ENCODE measurements at places on chromosomes 5 and 9. TPM values are rescaled to one million over a fixed set of nuclear protein-coding genes. Genes with fewer than 3 reads are reported as not detected.
A peak's percentile ranks its signal among the peaks of the same experiment; 100 is the strongest.

DNA sequence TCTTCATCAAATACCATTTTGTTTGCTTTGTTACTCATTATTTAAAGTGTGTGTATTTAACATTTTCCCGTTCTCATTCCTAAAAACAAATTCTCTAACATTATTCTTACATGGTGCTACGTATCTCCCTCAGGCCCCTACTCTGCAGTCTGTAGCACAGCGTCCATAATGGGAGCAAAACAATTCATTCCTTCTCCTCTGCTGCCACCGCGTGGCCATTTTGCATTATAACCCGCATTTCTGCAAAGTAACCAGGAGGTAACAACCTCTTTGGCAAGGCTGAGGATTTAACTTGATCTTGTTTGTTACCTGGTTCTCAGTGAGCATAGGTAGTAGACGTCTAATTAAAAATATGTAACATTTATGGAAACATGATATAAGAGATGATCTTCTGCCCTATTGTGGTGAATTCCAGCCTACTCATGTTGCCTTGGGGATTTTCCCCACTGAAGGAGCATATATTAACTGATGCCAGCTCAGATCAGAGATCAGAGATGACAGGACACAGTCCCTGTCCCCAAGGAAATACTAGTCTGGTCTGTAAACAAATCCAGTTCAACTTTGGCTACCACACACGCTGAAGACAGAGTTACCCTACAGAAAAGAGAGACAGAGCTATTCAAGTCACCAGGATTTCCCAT, 10.5 kb downstream of the OR1K1 start:
- no peaks in the 10 kb centered on the region for H3K27me3 ChIP-seq
- H3K4me3 ChIP-seq = no peak overlapping the region
- no peaks in the 10 kb centered on the region for H3K4me1 ChIP-seq
- no peaks in the 10 kb centered on the region for H3K36me3 ChIP-seq
- H3K27ac ChIP-seq = no peak overlapping the region

DNA sequence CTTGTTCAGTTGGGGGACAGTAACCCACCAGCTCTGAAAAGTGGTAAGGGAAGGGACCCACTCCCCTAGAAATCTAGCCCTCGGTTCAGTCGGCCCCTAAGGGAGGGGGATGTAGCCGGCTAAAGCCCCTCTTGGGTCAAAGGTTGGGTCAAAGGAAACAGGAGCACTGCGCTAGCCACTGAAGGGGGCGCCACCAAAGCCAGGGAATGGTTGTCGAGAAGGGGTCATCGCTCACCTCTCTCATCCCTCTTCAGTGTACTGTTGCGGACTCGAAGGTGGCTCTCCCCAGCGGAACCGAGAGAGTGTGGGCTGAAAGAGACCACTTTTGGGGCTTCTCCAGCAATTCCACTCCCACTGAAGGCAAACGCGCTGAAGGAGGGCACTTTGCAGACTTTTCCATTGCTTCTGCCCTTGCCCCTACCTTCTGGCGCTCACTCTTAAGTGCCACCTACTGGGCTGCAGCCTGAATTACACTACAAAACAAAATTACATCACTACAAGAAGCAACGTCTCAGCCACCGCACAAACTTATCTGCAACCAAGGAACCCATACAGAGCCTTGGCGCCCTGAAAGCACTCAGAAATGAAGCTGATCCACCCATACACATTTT, 396.9 kb downstream of the PDE4D start:
- peaks cover 11% of the 10 kb centered on the region for H3K36me3 ChIP-seq
- H3K27me3 ChIP-seq = no peaks in the 10 kb centered on the region
- DNase-seq = no peak

Gene PCDHA13
- 5.1 TPM for total RNA-seq

DNA sequence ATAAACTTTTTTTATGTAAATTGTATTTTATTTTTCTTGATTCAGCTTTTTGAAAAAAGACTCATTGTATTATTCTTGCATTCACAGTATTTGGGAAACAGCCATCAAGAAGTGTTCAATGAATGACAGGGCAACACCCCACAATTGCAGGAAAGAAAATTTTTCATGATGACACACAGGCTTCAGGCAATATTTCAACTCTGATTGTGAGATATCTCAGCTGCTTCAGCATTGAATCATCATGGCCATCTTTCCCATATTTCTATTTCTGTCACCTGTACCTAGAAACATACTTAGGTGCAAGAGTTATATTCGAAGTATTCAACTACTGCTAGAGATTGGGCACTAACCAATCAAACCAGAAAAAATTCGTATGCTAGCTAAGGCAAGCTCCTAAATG, 446.0 kb downstream of the ISL1 start:
- H3K4me1 ChIP-seq = peaks cover 4% of the 10 kb centered on the region
- H3K27ac ChIP-seq = no peak overlapping the region
- no peak overlapping the region for H3K4me3 ChIP-seq
- H3K36me3 ChIP-seq = no peaks in the 10 kb centered on the region

- no peaks in the 10 kb centered on the region for H3K4me1 ChIP-seq
- DNase-seq = no peak
- no peaks in the 10 kb centered on the region for H3K27me3 ChIP-seq
Observed at GRCh38 chr5:141598391-141599345, 20.1 kb downstream of the DIAPH1 start.

Gene SRA1
- 32.9 TPM for total RNA-seq

DNA sequence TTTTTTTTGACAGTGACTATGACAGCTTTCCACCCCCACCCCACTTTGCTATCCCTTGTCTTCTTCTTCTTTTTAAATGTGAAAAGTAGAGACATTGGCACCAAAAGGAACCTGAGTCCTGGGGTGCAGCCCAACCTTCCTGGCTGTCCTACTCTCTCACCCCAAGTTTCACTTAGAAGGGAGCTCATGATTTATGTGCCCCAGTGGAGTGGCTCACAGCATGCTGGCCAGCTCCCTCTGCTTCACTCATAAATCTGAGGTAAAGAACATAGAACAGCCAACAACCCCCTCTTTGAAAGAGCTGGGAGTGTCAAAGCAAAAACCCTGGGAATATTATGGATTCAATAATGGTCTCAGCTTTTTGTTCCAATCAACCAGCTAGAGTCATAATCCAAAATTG, 196.3 kb upstream of the DAPK1 start:
- no peaks in the 10 kb centered on the region for H3K36me3 ChIP-seq
- no peak for DNase-seq
- H3K27me3 ChIP-seq = peaks cover 20% of the 10 kb centered on the region

- no peaks in the 10 kb centered on the region for H3K27me3 ChIP-seq
- H3K36me3 ChIP-seq = peaks cover 9% of the 10 kb centered on the region
- H3K4me3 ChIP-seq = no peak overlapping the region
- H3K4me1 ChIP-seq = peaks cover 28% of the 10 kb centered on the region
- H3K27ac ChIP-seq = no peak overlapping the region
Observed at GRCh38 chr5:72836810-72837209, 20.3 kb downstream of the TNPO1 start.

DNA sequence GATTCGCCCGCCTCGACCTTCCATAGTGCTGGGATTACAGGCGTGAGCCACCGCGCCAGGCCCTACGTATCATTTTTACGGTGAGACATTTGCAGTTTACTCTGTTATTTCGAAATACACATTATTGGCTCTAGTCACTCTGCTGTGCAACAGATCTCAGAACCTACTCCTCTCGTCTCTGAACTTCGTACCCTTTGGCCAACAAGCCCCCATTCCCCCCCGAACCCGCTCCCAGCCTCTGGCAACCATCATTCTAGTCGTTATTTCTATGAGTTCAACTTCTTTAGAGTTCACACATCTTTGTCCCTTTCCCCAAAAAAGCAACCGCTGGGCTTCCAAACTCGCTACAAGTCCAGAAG, 735 bp downstream of the PTGR1 start:
- H3K27me3 ChIP-seq = no peaks in the 10 kb centered on the region
- DNase-seq = no peak
- peak overlapping the region; percentile 85 for H3K27ac ChIP-seq
- H3K36me3 ChIP-seq = peaks cover 15% of the 10 kb centered on the region
- peaks cover 17% of the 10 kb centered on the region for H3K4me1 ChIP-seq
- peak overlapping the region; percentile 96 for H3K4me3 ChIP-seq

GRCh38 chr5:177509991-177510566, 453 bp upstream of the DOK3 start:
- peaks cover 4% of the 10 kb centered on the region for H3K36me3 ChIP-seq
- no peak overlapping the region for H3K27ac ChIP-seq
- DNase-seq = no peak
- H3K4me1 ChIP-seq = peaks cover under 1% of the 10 kb centered on the region
- no peak overlapping the region for H3K4me3 ChIP-seq

- no peaks in the 10 kb centered on the region for H3K36me3 ChIP-seq
- no peak for DNase-seq
Observed at GRCh38 chr5:63963080-63963735, 963 bp upstream of the HTR1A start.

- H3K36me3 ChIP-seq = no peaks in the 10 kb centered on the region
- H3K4me3 ChIP-seq = no peak overlapping the region
- DNase-seq = no peak
- peaks cover 15% of the 10 kb centered on the region for H3K4me1 ChIP-seq
Observed at GRCh38 chr9:128142061-128142460, 7.2 kb upstream of the LCN2 start.

GRCh38 chr5:81353189-81353588, 40.7 kb downstream of the ACOT12 start:
- no peaks in the 10 kb centered on the region for H3K27me3 ChIP-seq
- H3K27ac ChIP-seq = no peak overlapping the region
- no peak for DNase-seq
- no peak overlapping the region for H3K4me3 ChIP-seq

GRCh38 chr5:141954194-141954593, 3.8 kb downstream of the PCDH12 start:
- no peak for DNase-seq
- no peaks in the 10 kb centered on the region for H3K4me1 ChIP-seq
- no peaks in the 10 kb centered on the region for H3K36me3 ChIP-seq
- no peak overlapping the region for H3K4me3 ChIP-seq
- no peak overlapping the region for H3K27ac ChIP-seq

DNA sequence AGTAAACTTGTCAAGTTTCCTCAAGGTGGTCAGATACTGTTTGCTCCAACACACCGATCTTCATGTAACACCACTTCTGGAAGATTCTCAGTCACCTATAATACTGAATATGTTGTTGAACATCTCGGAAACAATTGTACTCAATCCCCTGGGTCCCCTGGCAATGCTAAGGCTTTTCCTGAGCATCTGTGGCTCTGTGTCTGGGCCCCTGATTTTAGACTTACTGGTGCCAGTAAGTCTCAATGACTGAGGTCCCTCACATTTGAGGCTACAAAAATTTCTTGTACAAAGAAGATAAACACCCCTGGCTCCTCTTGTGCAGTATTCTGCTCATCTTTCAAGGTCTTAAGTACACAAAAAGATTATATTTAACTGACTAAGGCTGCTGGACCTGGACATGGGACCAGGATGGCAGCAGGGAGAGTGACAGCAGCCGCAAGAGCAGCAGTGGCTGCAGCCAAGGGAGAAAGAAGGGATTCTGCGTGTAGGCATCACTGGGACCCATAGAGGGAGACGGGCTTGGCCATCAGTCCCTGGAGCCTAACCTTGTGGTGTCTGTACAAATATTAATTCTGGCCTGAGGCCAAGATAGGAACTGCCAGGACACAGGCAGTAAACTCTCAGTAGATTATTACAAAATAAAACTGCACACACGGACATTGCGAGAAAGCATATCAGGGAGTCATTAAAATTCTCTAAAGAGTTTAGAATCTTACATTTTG, 49.0 kb upstream of the TNPO1 start:
- H3K4me3 ChIP-seq = no peak overlapping the region
- H3K27me3 ChIP-seq = no peaks in the 10 kb centered on the region
- no peak for DNase-seq
- H3K4me1 ChIP-seq = peaks cover 6% of the 10 kb centered on the region
- H3K27ac ChIP-seq = no peak overlapping the region

DNA sequence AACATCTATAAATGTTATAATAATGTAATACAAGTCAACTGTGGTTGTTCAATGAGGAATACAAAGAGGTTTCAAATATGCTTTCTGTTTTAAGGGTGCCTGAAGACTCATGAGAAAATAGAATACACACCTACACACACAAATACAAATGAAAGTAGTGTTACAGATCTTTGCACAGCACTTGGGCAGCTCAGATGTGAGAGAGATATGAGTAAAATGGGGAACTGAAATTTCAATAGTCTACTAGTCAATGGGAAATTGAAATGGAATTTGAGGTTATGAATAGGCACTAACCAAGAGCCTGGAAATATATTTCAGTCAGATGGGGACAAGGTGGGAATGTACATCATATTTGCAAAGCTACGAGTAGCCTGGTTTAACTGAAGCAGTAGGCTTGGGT, 96.6 kb downstream of the ISL1 start:
- DNase-seq = no peak
- H3K27me3 ChIP-seq = no peaks in the 10 kb centered on the region
- H3K4me3 ChIP-seq = no peak overlapping the region
- H3K36me3 ChIP-seq = no peaks in the 10 kb centered on the region
- no peaks in the 10 kb centered on the region for H3K4me1 ChIP-seq

- H3K27me3 ChIP-seq = no peaks in the 10 kb centered on the region
- no peak for DNase-seq
- no peaks in the 10 kb centered on the region for H3K4me1 ChIP-seq
Observed at GRCh38 chr5:5062525-5063302, 77.4 kb upstream of the ADAMTS16 start.

DNA sequence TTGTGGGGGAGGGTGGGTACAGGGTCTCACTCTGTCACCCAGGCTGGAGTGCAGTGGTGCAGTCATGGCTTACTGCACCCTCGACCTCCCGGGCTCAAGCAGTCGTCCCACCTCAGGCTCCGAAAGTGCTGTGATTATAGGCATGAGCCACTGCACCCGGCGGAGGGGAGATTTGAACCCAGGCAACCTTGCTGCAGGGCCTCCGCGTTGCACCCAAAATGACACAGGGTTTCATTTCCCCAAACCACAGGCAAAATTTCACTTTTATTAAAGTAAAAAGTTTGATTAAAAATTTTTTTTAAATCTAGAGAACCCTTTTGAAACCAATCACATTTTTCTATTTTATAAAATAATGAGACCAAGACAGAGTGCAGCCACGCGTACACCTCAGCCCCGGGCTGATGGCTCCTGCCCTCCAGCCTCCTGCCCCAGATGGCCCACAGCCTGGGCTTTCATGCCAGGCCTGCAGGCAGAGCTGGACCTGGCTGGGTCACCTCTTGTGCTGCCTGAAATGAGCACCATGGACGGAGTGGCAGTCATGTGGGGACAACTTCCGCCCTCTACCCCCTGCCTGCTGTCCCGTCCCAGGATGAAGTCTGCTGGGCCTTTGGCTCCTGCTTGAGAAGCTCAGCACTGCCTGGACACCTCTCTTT, 30.5 kb downstream of the USP20 start:
- DNase-seq = no peak
- H3K27me3 ChIP-seq = no peaks in the 10 kb centered on the region
- no peaks in the 10 kb centered on the region for H3K4me1 ChIP-seq
- H3K4me3 ChIP-seq = no peak overlapping the region
- peaks cover 18% of the 10 kb centered on the region for H3K36me3 ChIP-seq
- H3K27ac ChIP-seq = no peak overlapping the region

GRCh38 chr9:99852617-99853016, 30.9 kb downstream of the NR4A3 start:
- no peaks in the 10 kb centered on the region for H3K27me3 ChIP-seq
- H3K4me1 ChIP-seq = no peaks in the 10 kb centered on the region
- no peak for DNase-seq
- H3K36me3 ChIP-seq = peaks cover 4% of the 10 kb centered on the region

- H3K27ac ChIP-seq = no peak overlapping the region
- H3K4me3 ChIP-seq = no peak overlapping the region
- no peaks in the 10 kb centered on the region for H3K36me3 ChIP-seq
- H3K27me3 ChIP-seq = peaks cover 21% of the 10 kb centered on the region
- peaks cover 17% of the 10 kb centered on the region for H3K4me1 ChIP-seq
- DNase-seq = peak; percentile 36
Observed at GRCh38 chr9:98993570-98993945, 49.9 kb downstream of the COL15A1 start.

Gene CCL27
- 0.43 TPM for total RNA-seq

GRCh38 chr9:130118841-130119518, 53.2 kb upstream of the NCS1 start:
- peaks cover 14% of the 10 kb centered on the region for H3K4me1 ChIP-seq
- peaks cover 9% of the 10 kb centered on the region for H3K36me3 ChIP-seq
- no peaks in the 10 kb centered on the region for H3K27me3 ChIP-seq
- H3K27ac ChIP-seq = peak overlapping the region; percentile 13
